Head of caudate nucleus (tissue), 42 donors: ENCODE measurements at places on chromosomes 3 and 15.

GRCh38 chr15:64141798-64142512 is 9.6 kb upstream of the SNX22 start:
- DNase-seq, result peak; percentile 22

DNA sequence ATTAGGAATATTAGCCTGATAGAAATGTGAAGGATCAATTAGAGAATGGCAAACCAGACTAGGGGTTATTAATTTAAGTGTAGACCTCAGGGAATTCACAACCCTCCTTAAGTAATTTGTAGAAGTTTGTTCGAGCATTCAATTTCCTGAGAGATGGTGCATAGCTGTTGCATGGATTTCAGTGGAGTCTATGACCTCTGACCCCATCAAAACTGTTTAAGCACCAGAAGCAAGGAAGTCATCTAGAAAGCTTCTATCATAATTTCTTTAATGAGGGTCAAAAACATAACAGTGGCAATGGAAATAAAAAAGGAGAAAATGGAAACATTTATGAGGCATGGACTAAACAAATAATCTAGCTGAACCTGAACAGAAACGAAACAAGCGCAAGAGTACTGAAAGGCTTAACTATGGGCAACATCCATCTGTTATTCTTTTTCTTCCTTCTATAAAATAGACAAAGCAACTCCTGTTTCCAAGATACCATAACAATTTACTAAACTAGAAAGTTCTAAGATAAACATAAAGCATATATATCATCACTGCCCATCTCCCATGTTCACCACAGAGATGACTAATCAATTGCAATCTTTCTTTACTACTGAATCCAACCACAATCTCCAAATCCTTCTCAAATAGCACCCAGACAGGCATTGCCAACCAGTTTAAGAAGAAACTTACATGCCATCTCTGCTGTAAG is 151.4 kb downstream of the THRB start:
- no peak for DNase-seq

GRCh38 chr3:53026382-53027162 is 19.3 kb downstream of the SFMBT1 start:
- DNase-seq, result no peak

DNA sequence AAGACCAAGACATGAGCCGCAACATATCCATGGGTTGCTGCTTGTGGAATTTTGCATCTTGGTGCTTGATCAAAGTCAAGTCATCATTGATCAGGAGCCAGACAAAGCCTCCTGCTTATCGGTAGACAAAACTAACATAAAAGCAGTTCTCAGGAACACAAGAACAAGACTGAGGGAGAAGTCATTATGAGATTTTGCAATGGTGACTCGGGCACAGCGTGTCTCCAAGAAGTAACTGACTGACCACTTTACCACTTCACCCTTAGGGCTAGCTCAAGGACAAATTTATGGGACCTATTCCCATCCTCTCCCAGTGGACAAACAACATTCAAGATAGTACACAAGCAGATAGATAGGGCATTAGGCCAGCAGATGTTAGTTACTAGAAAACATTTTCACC is 68.1 kb upstream of the LIMD1 start:
- no peak for DNase-seq

- DNase-seq, result no peak
Measured at GRCh38 chr3:116032176-116032575, 408.9 kb downstream of the GAP43 start.

DNA sequence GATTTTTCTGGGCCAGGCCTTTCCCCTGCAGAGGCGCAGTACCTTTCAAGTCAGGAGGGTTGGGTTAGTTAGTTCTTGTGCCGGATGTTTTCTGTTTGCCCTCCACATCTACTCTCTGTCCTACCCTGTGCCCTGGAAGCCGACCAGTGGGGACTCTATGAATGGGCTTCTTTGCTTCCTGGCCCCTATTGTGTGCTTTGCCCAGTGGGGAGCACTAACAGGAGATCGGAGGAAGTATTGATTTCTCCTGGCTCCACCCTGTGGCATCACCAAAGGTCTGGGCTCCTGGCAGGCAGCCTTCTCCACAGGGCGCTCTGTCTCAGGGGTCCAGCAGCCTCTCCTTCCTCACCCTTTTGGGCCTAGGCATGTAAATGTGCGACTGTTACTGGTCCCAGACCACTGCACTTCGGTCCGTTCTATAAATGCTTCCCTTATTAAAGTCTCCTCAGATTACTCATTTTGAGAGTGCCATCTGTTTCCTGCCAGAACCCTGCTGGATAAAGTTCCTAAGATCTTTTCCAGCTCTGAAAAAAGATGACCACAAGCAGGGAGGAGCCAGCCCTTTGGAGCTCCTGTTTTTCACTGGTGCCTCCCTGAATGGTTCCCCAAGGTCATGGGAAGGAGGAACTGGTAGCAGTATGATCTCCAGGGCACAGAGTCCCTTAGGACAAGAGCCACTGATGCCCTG is 44.5 kb downstream of the CTDSPL start:
- no peak for DNase-seq

- DNase-seq, result no peak
Measured at GRCh38 chr3:15657016-15657415, 55.5 kb downstream of the BTD start.

DNA sequence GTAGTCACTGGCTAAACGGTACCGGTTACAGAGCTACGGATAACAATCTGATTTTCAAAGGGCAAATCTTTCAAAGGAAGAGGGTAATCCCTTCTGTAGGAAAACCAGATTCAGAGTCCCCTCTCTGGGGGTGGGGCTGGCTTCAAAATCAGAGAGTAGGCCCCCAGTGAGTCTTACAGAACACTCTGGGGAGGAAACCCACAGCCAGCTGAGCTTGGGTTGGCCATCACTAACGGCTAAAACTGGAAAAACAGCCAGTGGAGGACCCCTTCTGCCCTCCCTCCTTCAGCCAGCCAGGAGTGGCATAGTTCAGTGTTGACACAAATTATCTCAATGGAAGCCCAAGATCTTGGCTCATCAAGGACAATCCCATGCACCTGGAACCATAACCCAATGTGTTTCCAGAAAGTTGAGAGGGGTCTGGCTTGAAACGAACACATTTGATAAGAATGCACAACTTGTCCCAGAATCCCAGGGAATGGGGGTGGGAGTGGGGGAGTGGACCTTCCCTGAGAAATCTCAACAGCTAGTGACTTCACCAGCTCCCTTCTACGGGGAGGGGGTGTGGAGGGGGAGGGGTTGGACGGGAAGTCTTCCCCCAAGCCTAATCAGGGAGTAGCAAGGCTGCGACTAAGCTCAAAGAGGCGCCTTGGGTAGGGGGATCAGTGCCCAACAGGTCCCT is 1.0 kb downstream of the RASL12 start:
- no peak for DNase-seq

GRCh38 chr3:71208211-71209095 is 375.1 kb downstream of the FOXP1 start:
- no peak for DNase-seq

- no peak for DNase-seq
Measured at GRCh38 chr15:53009093-53009492, 219.0 kb upstream of the ONECUT1 start.

DNA sequence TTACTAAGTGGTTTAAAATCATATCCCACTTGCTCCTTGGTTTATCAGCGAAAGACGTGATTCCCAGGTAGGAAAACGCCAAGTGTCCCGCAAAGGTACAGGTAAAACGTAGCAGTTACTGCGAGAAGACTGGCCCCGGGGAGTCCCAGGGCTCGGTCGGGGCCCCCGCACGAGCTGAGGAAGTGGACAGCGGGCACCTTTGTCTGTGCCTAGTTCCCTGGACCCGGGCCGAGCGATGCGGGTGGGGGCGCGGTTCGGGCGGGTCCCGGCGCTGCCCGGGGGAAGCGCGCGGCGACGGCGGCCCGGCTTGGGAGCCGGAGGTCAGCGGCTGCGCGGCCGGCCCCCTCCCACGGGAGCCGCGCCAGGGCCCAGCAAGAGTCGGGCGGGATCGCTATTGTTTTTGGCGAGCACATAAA is 864 bp upstream of the NEO1 start:
- DNase-seq, result peak; percentile 58

DNA sequence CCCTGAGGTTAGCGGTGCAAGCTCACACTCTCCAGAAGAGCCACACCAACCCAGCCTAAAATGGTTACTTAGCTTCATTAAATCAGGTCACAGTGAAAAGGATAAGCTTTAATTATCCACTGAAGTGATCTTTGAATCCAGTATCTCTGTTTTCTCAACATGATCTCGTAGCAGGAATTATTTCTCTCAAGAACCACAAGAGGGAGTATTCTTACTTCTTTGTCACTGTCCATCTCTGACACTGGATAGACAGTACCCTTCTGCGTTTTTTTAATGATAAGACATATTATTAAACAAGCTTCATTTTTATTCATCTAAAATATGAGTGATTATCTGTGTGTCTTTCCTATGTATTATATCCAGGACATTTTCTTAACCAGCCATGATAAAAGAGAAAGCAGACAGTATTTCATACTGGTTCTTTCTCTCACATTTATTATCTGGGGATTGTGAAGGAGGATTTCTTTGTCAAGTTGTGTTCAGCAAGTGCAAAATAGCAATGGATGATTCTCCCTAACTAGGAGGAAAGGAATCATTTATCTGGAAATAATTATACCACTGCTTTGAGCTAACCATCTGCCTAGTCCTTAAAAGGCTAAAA is 105.4 kb upstream of the CCDC54 start:
- DNase-seq, result no peak

- no peak for DNase-seq
Measured at GRCh38 chr3:114709102-114709501, 415.3 kb downstream of the TIGIT start.

DNA sequence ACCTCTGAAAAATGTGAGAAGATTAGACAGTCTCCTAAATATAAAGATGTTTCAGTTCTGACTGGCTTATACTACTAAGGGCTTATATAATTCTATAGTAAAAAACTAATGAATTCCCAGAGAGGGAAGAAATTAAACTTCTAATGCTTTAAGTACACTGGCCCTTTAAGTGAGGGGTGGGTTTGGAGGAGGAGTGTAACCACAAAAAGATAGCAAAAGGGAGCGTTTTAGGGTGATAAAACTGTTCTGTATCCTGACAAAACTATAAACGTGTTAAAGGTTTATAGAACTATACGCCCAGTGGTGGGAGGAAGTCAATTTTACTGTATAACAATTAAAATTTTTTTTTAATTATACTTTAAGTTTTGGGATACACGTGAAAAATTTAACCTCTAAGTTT is 45.8 kb downstream of the CEP152 start:
- DNase-seq, result no peak

- no peak for DNase-seq
Measured at GRCh38 chr15:100060276-100060926, 281.4 kb downstream of the ADAMTS17 start.

DNA sequence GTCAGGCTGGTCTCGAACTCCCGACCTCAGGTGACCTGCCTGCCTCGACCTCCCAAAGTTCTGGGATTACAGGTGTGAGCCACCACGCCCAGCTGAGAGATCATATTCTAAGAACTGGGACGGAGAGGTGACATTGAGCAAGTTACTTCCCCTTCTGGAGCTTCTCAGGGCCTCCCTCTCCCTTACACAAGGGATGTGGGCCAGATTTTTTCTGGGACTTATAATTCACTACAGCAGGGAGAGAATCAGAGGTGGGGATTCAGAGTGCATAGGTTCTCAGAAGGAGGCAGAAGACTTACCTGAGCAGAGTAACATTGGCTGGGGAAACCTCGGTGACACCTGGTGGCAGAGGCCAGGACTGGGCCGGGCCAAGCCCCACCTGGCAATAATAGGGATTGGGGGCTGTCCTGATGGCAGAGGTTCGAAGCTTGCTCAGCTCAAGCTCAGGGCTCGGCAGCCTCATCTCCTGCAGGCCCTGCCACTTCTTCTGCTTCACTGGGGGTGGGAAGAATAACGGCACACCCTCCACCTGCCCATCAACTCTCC is 6.8 kb downstream of the LTK start:
- DNase-seq, result no peak

GRCh38 chr15:92779874-92780273 is 120.2 kb upstream of the CHD2 start:
- no peak for DNase-seq

- DNase-seq, result no peak
Measured at GRCh38 chr15:65460741-65461347, 38.1 kb upstream of the IGDCC4 start.

DNA sequence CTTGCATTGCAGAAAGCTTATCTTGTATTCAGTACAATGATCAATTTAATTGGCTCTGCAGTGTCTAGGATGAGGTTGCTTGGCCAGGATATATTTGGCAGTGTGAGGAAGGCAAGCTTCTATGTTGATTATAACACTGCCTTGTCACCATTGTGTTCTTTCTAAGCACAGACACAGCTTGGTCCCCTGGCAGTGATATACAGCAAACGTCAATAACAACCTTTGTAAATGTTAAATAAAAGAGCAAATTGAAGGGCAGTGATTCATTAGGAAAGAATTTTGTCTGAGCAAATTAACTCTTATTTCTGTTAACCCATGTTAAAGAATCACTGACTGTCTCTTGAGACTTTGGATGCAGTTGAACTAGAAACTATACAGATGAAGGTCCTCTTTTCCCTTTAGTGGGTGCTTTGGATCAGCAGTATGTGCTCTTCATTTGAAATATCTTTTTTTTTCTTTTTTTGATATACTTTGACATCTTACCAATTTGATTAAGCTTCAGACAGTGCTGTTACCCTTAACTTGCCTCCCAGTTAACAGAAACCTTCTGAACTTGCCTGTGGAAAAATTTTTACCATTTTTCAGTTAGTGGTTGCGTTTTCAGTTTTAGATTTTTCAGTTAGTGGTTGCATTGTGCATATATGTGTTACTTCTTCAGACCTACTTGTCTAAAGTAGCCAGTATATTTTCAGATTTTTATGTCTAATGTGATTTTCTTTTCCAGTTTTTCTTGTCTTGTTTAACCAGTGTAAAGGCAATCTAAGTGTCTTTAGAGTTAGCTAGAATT is 199.8 kb downstream of the TCF12 start:
- no peak for DNase-seq

GRCh38 chr15:75849167-75849566 is 5.9 kb downstream of the UBE2Q2 start:
- no peak for DNase-seq

DNA sequence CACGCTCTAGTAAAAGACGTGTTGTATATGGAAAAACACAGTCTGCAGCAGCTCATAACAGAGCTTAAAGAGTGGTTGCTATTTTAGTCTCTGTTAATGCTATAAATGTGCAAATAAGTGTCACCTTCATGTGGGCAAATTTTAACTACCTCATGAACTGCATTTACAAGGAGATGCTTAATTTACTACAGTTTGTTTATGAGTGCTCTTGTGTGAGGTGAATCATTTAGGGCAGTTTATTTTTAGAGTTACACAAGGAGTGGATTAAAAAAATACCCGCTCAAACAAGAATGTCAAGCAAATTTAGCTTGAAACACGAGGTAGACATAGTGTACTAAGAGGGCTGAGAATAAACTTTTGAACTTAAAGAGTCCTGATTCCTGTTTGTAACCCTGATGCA is 579.0 kb downstream of the MFSD1 start:
- DNase-seq, result no peak
